ENCODE measurements at places on chromosomes 3 and 15.

GRCh38 chr15:94324835-94325767, 93.7 kb downstream of the MCTP2 start:
- no peak overlapping the region for H3K4me3 ChIP-seq
- peaks cover 20% of the 10 kb centered on the region for H3K4me1 ChIP-seq
- 0 out of 2 replicates have a peak, but pooled peaks cover 6% of the 10 kb centered on the region for H3K36me3 ChIP-seq

DNA sequence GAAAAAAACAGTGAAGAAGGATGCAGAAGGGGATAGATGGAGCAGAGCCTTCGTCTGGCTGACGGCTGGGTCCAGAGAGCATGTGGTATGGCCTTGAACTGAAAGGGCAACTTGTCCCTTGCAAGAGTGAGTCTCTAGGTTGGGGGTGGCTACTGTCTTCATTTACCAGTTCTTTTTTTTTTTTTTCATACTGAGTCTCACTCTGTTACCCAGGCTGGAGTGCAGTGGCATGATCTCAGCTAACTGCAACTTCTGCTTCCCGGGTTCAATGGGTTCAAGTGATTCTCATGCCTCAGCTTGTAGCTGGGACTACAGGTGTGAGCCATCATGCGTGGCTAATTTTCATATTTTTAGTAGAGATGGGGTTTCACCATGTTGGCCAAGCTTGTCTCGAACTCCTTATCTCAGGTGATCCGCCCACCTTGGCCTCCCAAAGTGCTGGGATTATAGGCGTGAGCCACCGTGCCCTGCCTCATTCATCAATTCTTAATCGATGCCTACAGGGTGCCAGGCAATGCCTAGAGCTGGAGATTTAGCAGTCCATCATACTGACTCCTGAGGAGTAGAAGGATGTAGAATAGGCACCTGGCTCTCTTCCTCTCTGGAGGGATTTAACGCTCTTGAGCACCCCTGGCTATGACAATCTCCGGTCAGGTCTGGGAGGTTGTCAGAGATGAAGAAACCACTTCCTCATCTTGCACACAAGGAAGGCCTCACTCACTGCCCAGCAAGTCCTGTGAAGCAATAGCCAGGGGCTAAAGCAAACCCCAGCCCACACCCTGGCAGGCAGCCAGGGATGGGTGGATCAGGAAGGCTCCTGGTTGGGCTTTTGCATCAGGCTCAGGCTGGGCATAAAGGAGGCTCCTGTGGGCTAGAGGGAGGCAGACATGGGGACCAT, at the start of gene CAMP:
TSS of gene CAMP (plus strand) at position 880 of the 898 bp plus-strand sequence. CDS start at position 897, 17 bp downstream.
- peak within 1 kb of the TSS; percentile 50 for H3K4me3 ChIP-seq
- H3K27ac ChIP-seq, result peak within 1 kb of the TSS; percentile 97
- H3K4me1 ChIP-seq, result peaks cover 60% of the 10 kb centered on the region
- H3K36me3 ChIP-seq, result no peaks in the 10 kb centered on the region

DNA sequence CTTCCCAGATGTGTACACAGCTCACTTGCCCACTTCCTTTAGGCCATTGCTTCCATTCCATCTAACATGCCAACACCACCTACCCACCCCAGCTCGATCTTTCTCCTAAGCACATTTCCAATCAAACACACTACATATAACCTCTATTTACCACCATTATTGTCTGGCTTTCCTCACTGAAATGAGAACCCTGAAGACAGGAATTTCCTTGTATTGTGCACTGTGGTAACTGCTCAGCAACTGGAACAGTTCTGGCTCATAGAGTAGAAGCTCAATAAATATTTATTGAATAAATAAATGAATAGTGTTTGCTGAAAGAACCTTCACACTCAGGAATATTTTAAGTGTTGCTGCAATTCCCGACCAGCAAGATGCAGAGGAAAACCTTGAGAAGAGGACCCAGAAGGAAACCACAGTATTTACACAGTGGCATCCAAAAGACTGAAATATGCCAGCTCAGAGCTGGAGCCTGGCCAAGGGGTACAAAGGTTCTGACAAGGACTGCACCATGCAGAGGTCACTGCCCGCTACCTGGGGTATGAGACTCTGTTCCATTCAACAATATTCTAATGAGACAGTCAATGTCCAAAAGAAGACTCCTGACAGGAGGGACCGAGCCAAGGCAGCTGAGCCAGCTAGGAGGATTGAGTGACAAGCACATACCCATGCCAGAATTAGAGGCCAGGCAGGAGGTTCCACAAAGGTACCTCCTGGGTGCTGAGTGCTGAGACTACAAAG, 168.8 kb downstream of the NUP210 start:
- H3K4me3 ChIP-seq, result no peak overlapping the region
- no peak for DNase-seq

DNA sequence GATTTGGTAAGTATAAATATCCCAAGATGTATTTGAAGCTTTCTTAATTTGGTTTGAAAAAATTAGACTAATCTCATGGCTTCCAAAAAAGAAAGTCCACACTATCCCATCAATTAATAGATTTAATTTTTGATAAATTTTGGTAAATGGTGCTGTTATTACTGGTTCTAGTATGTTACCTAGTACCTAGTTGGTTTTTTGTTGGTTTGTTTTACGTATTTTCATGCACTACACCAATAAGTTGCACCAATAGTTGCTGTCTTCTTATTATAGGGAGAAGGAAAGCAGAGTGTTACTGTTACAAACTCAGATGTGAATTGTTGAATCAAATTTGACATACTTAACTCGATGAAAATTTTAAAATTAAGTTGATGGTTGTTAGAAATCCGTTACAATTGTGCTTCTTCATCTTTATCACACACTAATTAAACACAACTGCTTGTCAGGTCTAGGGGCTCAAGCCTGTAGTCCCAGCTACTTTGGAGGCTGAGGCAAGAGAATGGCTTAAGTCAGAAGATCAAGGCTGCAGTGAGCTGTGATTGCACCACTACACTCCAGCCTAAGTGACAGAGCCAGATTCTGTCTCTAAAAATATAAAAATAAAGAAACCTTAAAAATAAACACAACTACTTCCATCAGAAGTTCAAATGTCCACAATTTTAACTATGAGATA, 23.1 kb upstream of the MBNL1 start:
- no peak overlapping the region for H3K27ac ChIP-seq
- H3K4me3 ChIP-seq, result no peak overlapping the region
- DNase-seq, result no peak
- H3K27me3 ChIP-seq, result no peaks in the 10 kb centered on the region

DNA sequence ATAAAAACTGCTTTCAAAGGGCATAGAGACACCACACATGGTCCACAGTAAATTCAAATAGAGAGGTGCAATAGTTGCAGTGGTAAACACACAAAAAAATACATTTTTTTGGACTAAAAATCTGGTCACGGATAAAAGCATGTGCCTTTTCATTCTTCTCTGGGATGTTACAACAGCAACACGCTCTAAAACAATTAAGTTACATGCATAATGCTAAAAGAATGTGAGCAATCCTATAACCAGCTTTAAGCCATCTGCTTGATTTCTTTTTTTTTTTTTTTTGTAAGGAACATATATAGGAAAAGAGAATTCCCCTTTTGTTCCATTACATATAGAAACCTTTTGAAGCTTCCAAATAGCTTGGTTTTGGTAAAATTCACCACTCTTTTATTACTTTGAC, 20.0 kb downstream of the WNT5A start:
- no peak overlapping the region for H3K27ac ChIP-seq
- peaks cover 65% of the 10 kb centered on the region for H3K36me3 ChIP-seq
- DNase-seq, result no peak
- H3K4me1 ChIP-seq, result no peaks in the 10 kb centered on the region
- H3K27me3 ChIP-seq, result no peaks in the 10 kb centered on the region
- no peak overlapping the region for H3K4me3 ChIP-seq

DNA sequence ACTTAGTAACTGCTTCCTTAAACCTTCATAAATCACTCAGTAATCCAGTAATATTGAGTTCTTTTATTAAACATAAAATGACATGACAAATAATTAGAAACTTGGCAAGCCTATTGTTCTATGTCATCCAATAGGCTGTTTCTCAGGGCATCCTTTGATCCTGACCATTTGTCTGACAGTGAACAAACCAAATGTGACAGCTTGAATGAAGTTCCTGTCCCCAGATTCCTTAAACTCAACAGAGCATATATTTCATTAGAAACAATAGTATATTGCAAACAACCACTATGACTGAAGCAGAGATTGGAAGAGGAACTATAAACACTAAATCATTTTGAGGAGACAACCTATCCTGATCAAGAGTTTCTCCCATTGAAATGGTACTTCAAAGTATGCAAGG, 113.6 kb upstream of the MDFIC2 start:
- no peak for DNase-seq
- no peaks in the 10 kb centered on the region for H3K4me1 ChIP-seq
- H3K4me3 ChIP-seq, result no peak overlapping the region
- H3K27ac ChIP-seq, result no peak overlapping the region

- H3K36me3 ChIP-seq, result no peaks in the 10 kb centered on the region
- H3K27ac ChIP-seq, result no peak overlapping the region
- H3K4me3 ChIP-seq, result no peak overlapping the region
- peaks cover 3% of the 10 kb centered on the region for H3K27me3 ChIP-seq
- peak; percentile 6 for DNase-seq
These were observed 66.1 kb downstream of the TPRA1 start for GRCh38 chr3:127524296-127524896.

DNA sequence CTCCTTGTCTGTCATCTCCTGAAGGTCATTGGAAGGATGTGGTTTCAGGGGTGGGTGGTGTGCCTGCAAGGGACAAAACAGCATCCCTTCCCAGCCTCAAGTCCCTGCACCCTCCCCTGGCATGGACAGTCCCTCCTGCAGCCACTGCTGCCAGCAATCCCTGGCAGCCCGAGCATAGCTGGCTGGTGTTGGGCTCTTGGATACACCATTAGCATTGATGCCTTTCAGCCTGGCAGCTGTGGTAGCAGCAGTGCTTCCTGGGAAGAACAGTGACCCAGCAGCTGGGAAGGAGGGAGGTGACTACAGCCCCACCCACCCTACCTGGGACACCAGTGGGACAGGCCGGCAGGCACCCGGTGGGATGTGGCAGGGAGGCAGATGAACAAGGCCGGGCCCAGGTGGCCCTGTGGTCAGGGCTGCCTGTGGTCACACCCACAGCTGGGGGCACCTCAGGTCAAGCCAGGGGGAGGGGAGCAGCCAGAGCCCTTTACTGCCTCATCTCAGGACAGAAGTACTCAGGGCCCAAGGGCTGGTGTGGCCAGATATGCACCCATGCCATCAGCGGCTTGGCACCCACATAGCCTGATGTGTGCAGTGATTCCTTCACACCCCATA, 32.9 kb upstream of the TMEM115 start:
- no peak for DNase-seq
- no peaks in the 10 kb centered on the region for H3K4me1 ChIP-seq
- H3K4me3 ChIP-seq, result no peak overlapping the region

DNA sequence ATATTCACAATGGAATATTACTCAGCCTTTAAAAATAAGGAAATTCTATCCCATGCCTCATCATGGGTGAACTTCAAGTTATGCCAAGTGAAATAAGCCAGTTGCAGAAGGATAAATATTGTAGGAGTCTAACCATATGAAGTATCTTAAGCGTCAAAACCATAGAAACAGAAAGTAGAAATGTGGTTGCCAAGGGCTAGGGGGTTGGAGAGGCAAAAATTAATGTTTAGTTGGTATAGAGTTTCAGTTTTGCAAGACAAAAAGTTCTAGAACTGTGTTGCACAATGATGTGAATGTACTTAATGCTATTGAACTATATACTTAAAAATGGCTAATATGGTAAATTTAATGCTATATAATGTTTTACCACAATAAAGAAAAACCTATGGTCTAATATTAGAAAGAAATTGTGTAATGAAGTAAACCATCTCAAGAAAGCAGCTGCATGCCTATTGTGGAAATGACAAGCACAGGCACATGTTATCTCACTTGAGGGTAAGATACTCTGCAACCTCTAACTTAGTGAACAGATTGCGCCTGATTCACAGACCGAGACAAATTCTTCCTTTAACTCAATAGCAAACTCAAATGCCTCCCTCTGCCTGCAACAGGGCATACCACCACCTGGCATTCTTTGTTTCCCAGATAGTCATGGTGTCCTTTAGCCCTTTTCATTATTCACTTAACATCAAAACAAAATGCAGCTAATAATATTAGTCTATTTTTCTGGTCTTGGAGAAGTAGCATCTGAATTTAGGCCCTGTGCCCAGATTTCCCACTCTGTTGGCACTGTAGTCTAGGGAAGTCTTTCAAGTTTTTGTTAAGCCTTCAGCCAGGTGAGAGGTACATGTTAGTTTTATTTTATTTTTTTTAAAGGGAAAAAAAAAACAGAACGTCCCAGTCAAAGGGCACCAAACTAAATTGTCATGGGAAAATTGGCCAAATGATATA, 80.2 kb upstream of the ACP3 start:
- no peak for DNase-seq
- H3K36me3 ChIP-seq, result no peaks in the 10 kb centered on the region
- no peak overlapping the region for H3K4me3 ChIP-seq

- peaks cover 23% of the 10 kb centered on the region for H3K4me1 ChIP-seq
- no peak overlapping the region for H3K27ac ChIP-seq
- H3K36me3 ChIP-seq, result peaks cover 31% of the 10 kb centered on the region
- no peaks in the 10 kb centered on the region for H3K27me3 ChIP-seq
- H3K4me3 ChIP-seq, result no peak overlapping the region
These were observed 4.1 kb downstream of the PBRM1 start for GRCh38 chr3:52681596-52681995.

- H3K27me3 ChIP-seq, result no peaks in the 10 kb centered on the region
- peaks cover 3% of the 10 kb centered on the region for H3K4me1 ChIP-seq
- H3K4me3 ChIP-seq, result no peak overlapping the region
- no peak overlapping the region for H3K27ac ChIP-seq
These were observed 93.2 kb upstream of the ARHGEF3 start for GRCh38 chr3:56894881-56895431.

GRCh38 chr3:170768334-170768801, 101.6 kb downstream of the RPL22L1 start:
- no peaks in the 10 kb centered on the region for H3K27me3 ChIP-seq
- H3K27ac ChIP-seq, result no peak overlapping the region
- H3K4me3 ChIP-seq, result no peak overlapping the region

DNA sequence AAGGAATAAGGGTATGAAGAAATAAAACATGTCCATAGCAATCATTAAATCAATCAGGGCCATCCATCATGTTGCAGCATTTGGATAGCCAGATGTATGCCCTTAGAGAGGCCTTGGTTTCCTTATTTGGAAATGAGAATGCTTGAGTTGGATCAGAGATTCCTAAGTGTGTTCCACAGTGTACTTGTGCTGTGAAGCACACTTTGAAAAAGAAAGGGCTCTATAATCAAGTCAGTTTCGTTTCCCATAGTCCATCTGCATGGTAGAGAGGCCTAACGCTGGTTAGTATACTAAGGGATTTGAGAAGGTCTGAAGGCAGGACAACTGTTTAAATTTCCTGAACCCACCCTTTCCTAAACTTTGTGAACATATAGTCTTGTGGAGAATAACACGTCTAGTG, 30.9 kb downstream of the RBMS3 start:
- H3K27me3 ChIP-seq, result no peaks in the 10 kb centered on the region
- no peak for DNase-seq
- H3K36me3 ChIP-seq, result no peaks in the 10 kb centered on the region

Data from Karpas-422 (cell line).